ENCODE measurements at places on chromosomes 16 and 17. TPM values are rescaled to one million over a fixed set of nuclear protein-coding genes. Genes with fewer than 3 reads are reported as not detected.
A peak's percentile ranks its signal among the peaks of the same experiment; 100 is the strongest.

Gene MEIOC
- total RNA-seq = not detected

Gene ABCA9
- 11.1 TPM for total RNA-seq

Gene MYH2
- total RNA-seq = 1.0 TPM

Gene MYH13
- not detected for total RNA-seq

Gene RNF213
- 236 TPM for total RNA-seq

Gene MPP3
- 28.6 TPM for total RNA-seq

GRCh38 chr17:67316781-67317180 lies 49.6 kb downstream of the PSMD12 start:
- DNase-seq = no peak

GRCh38 chr17:43360739-43361505 lies 37.9 kb upstream of the ARL4D start:
- DNase-seq = peak; percentile 93
